ENCODE measurements at places on chromosomes 2 and 18. TPM values are rescaled to one million over a fixed set of nuclear protein-coding genes. Genes with fewer than 3 reads are reported as not detected.
A peak's percentile ranks its signal among the peaks of the same experiment; 100 is the strongest.

- DNase-seq = no peak
- no peak overlapping the region for H3K4me3 ChIP-seq
- H3K27ac ChIP-seq = peak overlapping the region; percentile 60
- H3K27me3 ChIP-seq = no peaks in the 10 kb centered on the region
- H3K36me3 ChIP-seq = 0 out of 2 replicates have a peak, but pooled peaks cover 4% of the 10 kb centered on the region
Measured at GRCh38 chr2:231159306-231159705, 34.5 kb upstream of the HTR2B start.

GRCh38 chr2:167411367-167411766 lies 523.1 kb downstream of the XIRP2 start:
- H3K27me3 ChIP-seq = no peaks in the 10 kb centered on the region
- H3K4me1 ChIP-seq = peaks cover under 1% of the 10 kb centered on the region
- H3K36me3 ChIP-seq = no peaks in the 10 kb centered on the region
- H3K27ac ChIP-seq = no peak overlapping the region
- DNase-seq = no peak

- H3K27me3 ChIP-seq = no peaks in the 10 kb centered on the region
- peak overlapping the region; percentile 75 for H3K27ac ChIP-seq
- H3K36me3 ChIP-seq = no peaks in the 10 kb centered on the region
- no peak overlapping the region for H3K4me3 ChIP-seq
Measured at GRCh38 chr2:9256570-9257043, 50.0 kb downstream of the ASAP2 start.

DNA sequence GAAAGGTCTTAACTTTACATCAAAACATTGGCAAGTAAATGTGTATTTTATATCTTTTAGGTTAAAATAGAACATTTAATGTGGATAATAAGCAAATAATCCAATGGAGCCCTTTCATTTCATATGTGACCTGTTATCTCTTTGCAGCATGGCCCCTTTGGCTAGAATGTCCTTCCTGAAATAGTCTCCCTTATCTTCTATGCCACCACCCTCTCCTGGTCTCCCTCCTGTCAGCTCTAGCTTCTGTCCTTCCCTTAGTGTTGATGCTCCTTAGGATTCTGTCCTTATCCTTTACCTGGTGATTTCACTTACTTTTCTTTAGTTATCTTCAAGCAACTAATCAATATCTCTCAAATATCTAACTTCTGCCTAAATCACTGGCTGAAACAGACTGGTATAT lies 87.1 kb upstream of the TFCP2L1 start:
- peaks cover 11% of the 10 kb centered on the region for H3K36me3 ChIP-seq
- H3K27me3 ChIP-seq = no peaks in the 10 kb centered on the region
- H3K4me1 ChIP-seq = no peaks in the 10 kb centered on the region
- H3K27ac ChIP-seq = no peak overlapping the region

DNA sequence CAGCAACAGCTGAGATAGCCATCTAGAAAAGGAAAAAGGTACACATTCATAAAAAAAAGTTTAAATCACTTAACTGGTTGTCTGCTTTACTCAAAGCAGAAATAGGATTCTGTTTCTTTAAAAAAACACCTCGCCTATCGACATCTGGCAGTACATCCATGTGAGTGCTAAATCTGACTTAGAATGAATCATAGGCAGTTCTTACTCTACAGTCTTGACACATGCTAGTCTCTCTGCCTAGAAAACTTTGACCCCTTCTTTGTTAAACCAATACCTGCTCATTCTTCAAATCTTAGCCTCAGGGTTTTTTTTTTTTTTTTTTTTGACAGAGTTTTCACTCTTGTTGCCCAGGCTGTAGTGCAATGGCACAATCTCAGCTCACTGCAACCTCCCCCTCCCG lies 37.1 kb upstream of the GPR75 start:
- no peaks in the 10 kb centered on the region for H3K27me3 ChIP-seq
- no peak overlapping the region for H3K4me3 ChIP-seq
- H3K4me1 ChIP-seq = no peaks in the 10 kb centered on the region
- H3K27ac ChIP-seq = no peak overlapping the region
- peaks cover 55% of the 10 kb centered on the region for H3K36me3 ChIP-seq

- H3K4me1 ChIP-seq = peaks cover 51% of the 10 kb centered on the region
- no peak for DNase-seq
- no peaks in the 10 kb centered on the region for H3K27me3 ChIP-seq
- no peaks in the 10 kb centered on the region for H3K36me3 ChIP-seq
Measured at GRCh38 chr2:201127570-201127969, 11.6 kb downstream of the CFLAR start.

DNA sequence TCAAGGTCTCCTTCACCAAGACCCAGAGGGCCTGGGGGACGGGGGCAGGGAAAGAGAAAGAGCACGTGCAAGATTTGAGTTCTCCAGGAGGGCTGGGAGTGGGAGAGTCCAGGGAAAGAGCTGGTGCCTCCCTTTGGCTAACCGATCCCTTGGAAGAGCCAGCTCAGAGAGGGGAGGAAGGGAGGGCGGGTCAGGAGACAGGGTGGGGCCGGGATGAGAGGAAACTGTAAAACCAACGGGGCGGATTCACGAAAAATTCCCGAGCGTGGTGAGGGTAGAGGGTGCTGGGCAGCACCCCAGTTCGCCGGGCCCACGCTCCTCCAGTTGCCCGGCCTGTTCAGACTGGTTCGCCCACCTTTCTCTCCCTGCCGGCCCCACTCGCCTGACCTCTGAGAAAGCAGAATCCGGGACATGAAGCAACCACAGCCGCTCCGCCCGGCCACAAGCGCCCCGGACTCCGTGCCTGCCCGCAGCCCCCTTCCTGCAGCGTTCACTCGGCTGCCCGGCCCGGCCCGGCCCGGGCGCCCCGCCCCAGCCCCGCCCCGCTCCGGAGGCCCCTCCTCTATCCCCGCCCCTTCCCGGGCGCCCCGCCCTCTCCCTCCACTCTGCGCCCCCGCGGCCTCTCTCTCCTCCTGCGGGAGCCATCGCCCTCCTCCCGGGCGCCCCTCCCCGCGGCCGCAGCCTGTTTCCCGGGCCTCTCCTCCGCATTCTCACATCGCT lies 230.9 kb upstream of the SMAD2 start:
- no peak overlapping the region for H3K27ac ChIP-seq
- peaks cover 37% of the 10 kb centered on the region for H3K27me3 ChIP-seq
- H3K4me1 ChIP-seq = peaks cover 19% of the 10 kb centered on the region
- DNase-seq = peak; percentile 82

The CNDP1 gene
- total RNA-seq = not detected

The DAW1 gene
- total RNA-seq = 2.0 TPM

The ABCG5 gene
- total RNA-seq = not detected

The DNAH7 gene
- total RNA-seq = 0.27 TPM

Data from GM23338 (cell line).